ENCODE measurements at places on chromosomes 6 and 20.

DNA sequence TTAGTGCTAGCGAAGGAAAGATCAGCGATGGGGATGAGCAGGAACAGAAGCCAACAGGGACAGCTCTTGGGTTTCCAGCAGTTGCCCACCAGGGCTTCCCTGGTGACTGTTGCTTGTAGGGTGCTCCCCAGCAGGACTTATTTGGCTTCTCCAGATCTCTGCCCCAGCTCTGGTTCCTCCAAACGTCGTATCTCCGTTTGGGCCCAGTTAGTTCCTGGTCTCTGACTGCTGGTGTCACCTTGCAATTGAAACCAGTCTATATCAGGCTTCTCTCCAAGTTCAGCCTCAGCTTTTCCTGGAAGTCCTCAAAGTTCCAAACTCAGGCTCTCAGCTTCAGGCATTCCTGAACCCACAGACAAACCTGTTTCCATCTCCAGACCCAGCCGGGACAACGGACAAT is 70.8 kb upstream of the NXT1 start:
- DNase-seq, result no peak

GRCh38 chr6:100633096-100633777 is 168.5 kb upstream of the SIM1 start:
- DNase-seq, result peak; percentile 67

DNA sequence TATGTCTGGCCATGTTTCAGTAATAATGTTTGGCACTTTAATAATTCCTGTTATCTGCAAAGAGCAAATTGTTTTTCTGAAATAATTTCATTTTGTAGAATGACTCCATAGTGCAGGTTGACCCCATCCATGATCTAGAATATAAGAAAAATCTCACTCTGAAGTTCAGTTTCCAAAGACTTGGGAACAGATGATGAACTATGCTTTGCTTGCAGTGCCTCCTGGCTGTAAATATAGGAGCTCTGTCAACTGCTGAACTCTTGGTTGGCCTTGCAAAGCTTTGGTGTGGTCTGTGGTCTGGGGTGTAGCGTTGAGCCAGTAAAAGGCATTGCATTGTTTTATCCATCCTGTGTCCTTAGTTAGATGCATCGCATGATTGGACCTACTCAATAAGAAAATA is 104.0 kb downstream of the PLCB4 start:
- no peak for DNase-seq

- DNase-seq, result no peak
These were observed 5.5 kb upstream of the DLL1 start for GRCh38 chr6:170296423-170296745.

GRCh38 chr6:139753198-139753861 is 378.9 kb upstream of the CITED2 start:
- DNase-seq, result no peak

DNA sequence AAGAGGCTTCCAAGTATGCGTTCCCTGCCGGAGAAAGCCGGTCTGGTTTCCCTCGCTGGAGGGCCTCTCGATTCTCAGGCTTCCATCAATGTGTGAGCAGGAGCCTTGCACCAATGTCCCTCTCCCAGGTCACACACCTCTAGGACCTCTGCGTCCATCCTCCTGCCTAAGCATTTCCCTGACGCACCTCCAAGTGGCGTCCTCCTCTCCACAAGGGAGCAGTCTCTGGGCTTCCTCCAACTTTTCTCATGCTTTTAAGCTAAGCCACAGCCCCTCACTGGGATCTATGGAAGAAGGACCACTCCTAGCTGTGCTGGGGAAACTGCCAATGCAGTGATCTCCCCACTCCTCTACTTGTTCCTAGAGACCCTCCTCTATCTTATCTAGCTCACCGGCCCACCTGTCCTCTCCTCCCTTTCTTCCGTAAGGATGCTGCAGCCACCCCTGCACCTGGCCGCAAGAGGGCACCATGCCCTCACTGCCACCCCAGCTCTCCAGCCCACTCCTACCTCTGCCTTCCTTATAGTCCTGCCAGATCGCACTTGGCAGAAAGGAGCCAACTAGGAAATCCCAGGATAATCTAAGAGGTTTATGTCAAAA is 258.7 kb downstream of the LRFN2 start:
- no peak for DNase-seq

GRCh38 chr6:31081872-31082271 is 30.5 kb downstream of the C6orf15 start:
- DNase-seq, result no peak

DNA sequence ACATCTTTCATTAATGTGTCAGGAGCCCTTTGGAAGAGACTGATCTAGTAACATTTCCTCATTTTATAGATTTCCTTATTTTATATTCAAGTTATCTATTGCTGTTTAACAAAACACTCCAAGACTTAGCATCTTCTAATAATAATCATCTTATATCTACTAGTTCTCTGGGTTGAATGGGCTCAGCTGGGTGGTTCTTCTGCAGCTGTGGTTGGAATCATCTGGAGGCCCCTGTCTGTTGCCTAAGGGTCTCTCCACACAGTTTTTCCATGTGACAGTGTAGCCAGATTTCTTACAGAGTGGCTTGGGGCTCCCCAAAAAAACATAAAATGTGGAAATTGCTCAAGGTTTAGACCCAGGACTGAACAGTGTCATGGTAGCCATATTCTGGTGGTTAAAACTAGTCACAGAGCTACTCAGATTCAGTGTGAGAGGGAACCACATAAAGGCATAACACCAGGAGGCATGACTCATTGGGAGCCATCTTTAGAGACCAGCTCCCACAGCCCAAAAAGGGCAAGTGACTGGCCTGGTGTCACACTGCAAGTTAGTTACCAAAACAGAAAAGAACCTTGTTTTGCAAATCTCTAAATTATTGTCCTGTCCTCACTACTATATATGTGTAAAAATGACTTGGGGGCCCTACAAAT is 11.5 kb downstream of the SLC2A10 start:
- DNase-seq, result no peak

- no peak for DNase-seq
These were observed 80.3 kb downstream of the CTNNBL1 start for GRCh38 chr20:37774156-37774555.

DNA sequence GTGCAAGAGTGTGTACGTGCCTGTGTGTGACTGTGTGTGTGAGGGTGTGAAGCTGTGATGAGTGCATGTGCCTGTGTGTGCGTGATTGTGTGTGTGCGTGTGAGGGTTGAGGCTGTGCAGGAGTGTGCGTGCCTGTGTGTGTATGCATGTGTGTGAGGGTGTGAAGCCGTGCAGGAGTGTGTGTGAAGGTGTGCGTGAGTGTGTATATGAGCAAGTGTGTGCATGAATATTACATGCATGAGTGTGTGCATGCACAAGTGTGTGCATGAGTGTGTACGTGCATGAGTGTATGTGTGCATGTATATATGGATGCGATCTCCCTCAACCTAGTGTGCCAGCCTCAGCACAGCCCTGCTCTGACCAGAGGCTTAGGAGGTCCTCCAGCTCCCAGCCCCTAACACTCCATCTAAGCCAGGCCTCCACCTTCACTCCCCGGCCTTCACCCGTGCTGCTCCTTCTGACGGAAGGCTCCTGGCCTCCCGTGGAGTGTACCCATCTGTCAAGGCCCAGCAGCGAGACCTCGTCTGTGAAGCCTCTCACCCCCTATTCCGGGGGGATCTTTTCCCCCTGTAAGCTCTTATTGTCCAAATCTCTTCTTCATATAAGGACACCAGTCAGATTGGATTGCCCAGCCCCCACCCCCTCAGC is 19.9 kb upstream of the PHACTR3 start:
- DNase-seq, result no peak

- no peak for DNase-seq
These were observed 38.3 kb downstream of the BCL2L1 start for GRCh38 chr20:31684153-31685015.

DNA sequence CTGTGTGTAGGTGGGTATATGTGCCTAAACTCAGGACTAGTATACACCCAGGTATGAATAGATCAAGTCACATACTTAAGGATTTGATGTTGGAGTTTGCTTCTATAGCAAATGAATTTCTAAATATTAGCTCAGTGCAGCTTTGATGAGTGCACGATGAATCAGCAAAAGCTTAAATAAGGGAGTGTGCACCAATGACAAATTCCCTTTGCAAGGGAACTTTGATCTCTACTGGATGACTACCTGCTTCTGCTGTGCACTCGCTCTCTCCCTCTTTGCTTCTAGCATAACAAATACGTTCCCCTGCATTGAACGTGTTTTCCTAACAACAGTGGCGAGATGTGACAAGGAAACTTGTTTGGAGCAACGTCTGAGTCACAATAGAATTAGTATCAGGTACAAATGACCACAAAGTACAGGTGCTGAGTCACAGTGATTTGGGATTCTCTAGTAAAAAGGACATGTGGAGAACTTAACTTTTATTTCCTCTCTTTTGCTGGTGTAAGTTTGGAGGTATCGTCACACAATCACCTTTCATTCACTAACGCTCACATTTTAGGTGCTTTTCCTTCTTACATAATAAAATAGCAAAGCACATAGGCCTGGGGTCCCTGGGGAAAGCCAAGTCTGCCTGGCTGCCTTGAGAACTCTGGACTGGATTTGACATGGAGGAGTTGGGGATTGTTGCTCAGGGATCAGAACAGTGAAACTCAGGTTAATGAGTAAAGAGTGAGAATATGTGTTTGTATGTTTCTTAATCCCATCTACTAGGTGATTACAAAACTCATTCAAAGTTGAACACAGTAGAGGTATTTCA is 49.7 kb downstream of the KLHL31 start:
- peak; percentile 53 for DNase-seq

DNA sequence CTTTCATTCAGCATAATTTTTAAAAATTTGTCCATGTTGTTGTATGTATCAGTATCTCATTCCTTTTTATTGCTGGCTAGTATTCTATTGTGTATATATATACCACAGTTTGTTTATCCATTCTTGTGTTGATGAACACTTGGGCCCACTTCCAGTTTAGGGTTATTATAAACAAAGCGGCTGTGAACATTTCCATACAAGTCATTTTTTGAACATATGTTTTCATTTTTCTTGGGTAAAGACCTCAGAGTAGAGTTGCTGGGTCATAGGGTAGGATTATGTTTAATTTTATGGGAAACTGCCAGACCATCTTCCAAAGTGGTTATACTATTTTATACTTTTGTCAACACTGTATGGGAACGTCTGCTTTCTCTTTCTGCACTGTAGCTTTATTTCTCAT is 55.3 kb downstream of the RBM24 start:
- no peak for DNase-seq

- DNase-seq, result no peak
These were observed 927 bp upstream of the MANEA start for GRCh38 chr6:95576218-95576997.

DNA sequence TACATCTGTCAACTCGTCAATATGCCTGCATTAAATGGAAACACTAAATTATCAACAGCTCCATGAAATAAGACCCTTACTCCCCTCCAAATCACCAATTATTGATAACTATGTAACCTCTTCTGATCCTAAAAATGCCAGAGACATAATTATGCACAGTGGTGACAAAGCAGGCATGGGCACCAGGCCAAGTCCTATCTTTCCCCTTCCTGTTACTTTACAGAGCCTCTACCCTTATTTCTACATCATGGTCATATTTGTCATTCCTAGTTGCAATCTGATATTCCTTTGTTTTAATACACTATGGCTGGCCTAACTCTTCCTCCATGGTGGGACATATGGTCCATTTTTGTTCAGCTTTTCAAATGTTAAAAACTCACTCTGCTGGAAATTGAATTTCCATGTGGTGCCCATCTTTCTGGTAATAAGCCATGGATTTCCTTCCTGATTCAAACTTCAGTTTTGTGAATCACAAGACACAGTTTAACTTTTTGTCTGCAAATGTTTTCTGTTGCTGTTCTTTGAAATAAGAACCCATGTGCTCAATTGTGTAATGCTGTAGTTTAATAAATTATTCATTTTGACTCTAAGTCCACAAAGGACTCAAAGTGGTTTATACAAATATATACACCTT is 41.8 kb upstream of the ARFGEF2 start:
- DNase-seq, result no peak

GRCh38 chr6:52909531-52909930 is at the start of gene GSTA3:
Gene GSTA3, minus strand, starts transcription at chr6:52909698. Its CDS starts 3,864 bp downstream, at chr6:52905834.
- DNase-seq, result no peak

GRCh38 chr6:3340358-3340802 is 81.6 kb downstream of the PSMG4 start:
- DNase-seq, result no peak

GRCh38 chr20:62368392-62368975 is 1.4 kb upstream of the LAMA5 start:
- no peak for DNase-seq

DNA sequence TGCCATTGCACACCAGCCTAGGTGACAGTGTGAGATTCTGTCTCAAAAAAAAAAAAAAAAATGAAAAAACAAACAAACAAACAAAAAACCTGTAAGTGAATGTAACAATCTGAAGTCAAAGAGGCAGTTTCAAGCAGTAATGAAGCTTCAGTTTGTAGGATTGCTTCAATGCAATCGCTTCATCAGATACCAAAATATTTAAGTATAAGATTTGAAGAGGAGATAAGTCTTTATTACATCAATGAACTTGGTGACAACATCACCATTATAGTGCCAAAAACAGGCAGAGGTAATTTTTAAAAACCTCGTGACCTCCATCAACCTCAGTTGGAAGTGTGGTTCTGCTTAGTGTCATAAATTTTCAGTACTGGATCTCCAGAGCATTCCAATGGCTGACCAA is 74.7 kb downstream of the MYLK4 start:
- no peak for DNase-seq

- no peak for DNase-seq
These were observed 77.8 kb downstream of the OR2B2 start for GRCh38 chr6:27834384-27834783.

- no peak for DNase-seq
These were observed 40.2 kb downstream of the HBS1L start for GRCh38 chr6:135014353-135014832.

DNA sequence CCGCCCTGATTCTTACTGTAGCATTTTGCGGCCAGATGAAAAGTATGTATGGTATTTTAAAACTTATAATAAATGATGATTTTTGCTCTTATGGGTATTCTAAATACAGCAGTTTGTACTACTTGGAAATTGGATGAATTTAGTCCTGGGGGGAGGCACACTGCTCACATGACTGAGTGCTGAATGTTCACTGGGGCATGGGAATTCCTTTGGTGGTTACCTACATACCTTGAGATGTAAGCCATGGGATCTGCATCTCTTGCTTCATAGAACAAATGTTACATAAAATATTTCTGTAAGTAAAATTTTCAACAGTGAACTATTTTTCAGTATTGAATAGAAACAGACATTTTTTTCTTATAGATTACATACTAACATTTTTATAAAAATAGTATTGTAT is 71.1 kb downstream of the FIG4 start:
- DNase-seq, result no peak

DNA sequence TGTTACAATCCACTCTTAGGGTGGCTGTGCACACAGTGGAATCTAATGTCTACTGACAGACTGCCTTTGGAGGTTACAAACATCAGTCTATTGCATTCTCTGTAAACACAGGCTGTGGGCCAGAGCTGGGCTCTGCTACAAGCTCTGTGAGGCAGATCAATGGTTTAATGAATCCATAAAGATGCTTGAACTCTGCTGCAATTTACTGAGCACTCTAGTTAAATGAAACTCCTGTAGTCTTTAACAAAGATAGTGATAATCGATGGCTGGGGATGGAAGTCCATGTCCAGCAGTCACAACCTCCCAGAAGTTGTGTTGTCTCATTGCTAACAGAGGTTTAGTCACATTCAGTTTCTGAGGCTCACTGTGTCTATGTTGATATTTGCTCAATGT is 50.5 kb downstream of the SOBP start:
- no peak for DNase-seq
